Chondrocyte (in vitro differentiated cells): ENCODE measurements at places on chromosomes 2 and 18.

DNA sequence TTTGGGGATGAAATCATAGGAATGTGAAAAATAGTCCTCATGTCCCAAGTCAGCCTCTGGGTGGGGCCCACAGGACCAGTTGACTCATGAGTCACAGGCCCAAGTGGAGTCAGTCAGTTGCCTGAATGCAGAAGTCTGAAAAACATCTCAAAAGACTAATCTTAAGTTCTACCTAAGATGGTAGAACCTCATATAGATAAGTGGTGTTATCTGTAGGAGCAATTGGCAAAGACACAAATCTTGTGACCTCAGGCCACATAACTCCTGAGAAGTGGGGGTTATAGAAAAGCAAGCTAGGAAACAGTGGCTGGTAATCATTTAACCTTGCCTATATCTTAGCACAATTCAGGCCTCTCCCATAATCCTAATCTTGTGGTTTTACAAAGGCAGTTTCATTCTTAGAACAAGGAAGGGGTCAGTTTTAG lies 257.1 kb upstream of the SPOPL start:
- DNase-seq, result no peak
- H3K27ac ChIP-seq, result no peak overlapping the region

- no peak for DNase-seq
- no peak overlapping the region for H3K4me3 ChIP-seq
- peaks cover 10% of the 10 kb centered on the region for H3K4me1 ChIP-seq
- no peaks in the 10 kb centered on the region for H3K27me3 ChIP-seq
- H3K36me3 ChIP-seq, result no peaks in the 10 kb centered on the region
- no peak overlapping the region for H3K27ac ChIP-seq
These were observed 107.9 kb upstream of the DLX2 start for GRCh38 chr2:172210599-172210998.

DNA sequence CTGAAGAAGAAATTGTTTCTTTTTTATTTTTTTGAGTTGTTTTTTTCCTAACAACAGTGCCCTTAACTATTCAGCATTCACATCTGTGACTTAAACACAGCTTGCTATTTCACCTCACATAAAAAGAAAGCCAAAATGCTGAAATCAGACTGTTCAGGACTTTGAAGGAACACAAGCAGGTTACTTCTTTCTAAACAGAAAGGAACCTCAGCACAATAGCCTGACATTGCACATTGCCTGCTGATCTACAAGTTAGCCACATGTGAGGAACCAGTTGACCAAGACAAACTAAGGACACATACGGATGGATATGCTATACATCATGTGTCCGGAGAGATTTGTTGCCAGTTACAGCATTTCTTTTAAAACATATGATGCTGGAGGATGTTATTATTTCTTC lies 331.1 kb downstream of the FSIP2 start:
- H3K4me1 ChIP-seq, result no peaks in the 10 kb centered on the region
- H3K4me3 ChIP-seq, result no peak overlapping the region
- no peaks in the 10 kb centered on the region for H3K36me3 ChIP-seq

GRCh38 chr18:39692367-39693015 lies 2126.9 kb upstream of the CELF4 start:
- no peaks in the 10 kb centered on the region for H3K36me3 ChIP-seq
- H3K27ac ChIP-seq, result no peak overlapping the region
- no peaks in the 10 kb centered on the region for H3K27me3 ChIP-seq
- H3K4me3 ChIP-seq, result no peak overlapping the region
- DNase-seq, result no peak

DNA sequence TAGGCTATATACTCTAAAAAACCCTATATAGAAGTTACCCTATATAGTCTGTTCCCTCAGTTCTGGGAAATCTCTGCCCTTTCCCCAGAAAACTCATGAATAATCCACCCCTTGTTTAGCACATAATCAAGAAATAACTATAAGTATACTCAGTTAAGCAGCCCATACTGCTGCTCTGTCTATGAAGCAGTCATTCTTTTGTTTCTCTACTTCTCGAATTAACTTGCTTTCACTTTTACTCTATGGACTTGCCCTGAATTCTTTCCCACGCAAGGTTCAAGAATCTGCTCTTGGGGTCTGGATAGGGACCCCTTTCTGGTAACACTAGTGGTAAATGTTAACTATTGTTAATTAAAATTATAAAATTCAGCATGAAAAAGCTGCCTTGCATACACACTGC lies 17.4 kb upstream of the AP1S3 start:
- H3K4me3 ChIP-seq, result no peak overlapping the region
- H3K27me3 ChIP-seq, result no peaks in the 10 kb centered on the region
- H3K27ac ChIP-seq, result no peak overlapping the region
- DNase-seq, result no peak
- H3K36me3 ChIP-seq, result peaks cover 13% of the 10 kb centered on the region

GRCh38 chr18:4207383-4207985 lies 247.6 kb downstream of the DLGAP1 start:
- no peak for DNase-seq
- no peak overlapping the region for H3K27ac ChIP-seq

- H3K4me1 ChIP-seq, result peaks cover 44% of the 10 kb centered on the region
- no peaks in the 10 kb centered on the region for H3K27me3 ChIP-seq
These were observed 70.6 kb downstream of the SH3YL1 start for GRCh38 chr2:193141-193671.

DNA sequence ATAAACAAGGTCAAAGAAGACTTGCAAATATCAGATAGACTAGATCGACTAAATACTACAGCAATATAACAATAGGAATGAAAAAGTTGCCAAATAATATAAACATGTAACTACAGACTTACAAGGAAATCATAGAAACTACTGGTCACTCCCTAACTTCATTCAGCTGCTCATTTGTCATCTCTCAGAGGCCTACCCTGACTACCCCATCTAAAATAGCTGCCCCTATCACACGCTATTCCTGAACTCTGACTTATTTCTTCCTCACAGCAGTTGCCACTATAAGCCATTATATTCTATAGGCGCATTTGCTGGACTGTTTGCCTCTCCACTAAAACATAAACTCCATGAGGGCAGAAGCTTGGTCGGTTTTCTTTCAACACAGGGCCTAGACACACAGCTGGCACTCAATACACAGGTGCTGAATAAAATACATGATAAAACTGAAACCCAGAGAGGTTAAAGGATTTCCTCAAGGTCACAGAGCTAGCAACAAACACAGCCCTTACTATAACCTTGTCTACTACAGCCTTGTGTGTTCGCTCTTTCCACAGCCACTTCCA lies 1.8 kb downstream of the STRN start:
- no peak for DNase-seq
- H3K27me3 ChIP-seq, result no peaks in the 10 kb centered on the region
- peaks cover 39% of the 10 kb centered on the region for H3K4me1 ChIP-seq
- peak overlapping the region; percentile 98 for H3K4me3 ChIP-seq

- no peaks in the 10 kb centered on the region for H3K36me3 ChIP-seq
- no peak for DNase-seq
- peaks cover 7% of the 10 kb centered on the region for H3K4me1 ChIP-seq
- no peaks in the 10 kb centered on the region for H3K27me3 ChIP-seq
- H3K4me3 ChIP-seq, result no peak overlapping the region
These were observed 936.6 kb upstream of the FANCL start for GRCh38 chr2:59177748-59178147.
